ENCODE measurements at places on chromosomes 6 and 20.

DNA sequence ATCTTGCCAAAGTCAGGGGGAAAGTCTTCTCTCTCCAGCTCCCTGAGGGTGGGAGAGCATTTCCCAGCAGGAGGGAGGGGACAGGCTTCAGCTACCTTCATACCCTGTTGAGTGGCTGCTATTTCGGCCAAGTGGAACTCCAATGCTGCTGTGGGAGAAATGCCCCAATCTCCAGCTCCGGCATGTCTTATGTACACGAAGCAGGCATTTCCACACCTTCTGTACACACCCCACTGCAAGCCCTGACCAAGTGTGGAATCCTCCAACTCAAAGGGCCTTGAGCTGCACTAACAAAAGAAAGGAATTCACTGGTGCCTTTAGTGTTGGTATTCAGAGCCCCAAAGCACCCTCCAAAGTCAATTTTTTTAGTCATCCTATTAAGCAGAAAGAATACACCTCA, 313.6 kb upstream of the NT5E start:
- DNase-seq, result no peak

- no peak for DNase-seq
Observed at GRCh38 chr20:63695424-63696305, 787 bp upstream of the TNFRSF6B start.

DNA sequence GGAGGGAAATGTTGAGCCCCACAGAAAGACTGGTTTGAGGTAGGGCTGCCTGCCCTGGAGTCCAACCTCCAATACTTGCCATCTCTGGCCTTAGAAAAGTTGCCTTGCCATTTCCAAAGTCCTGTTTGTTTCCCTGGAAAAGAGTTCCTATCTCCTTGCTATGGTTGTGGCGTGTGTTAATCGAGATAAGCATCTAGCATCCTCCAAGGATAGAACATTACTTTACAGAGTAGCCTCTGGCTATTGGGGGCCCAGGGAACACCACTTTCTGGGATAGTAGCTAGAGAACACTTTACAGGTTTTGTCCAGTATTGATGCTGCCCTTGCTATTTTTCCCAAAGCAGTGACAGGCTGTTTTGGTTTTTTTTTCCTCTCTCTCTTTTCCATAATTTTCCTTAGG, 57.4 kb upstream of the SASH1 start:
- DNase-seq, result no peak

- DNase-seq, result no peak
Observed at GRCh38 chr6:150894191-150894744, 28.8 kb downstream of the MTHFD1L start.

- DNase-seq, result no peak
Observed at GRCh38 chr6:6006006-6006427, 708 bp downstream of the NRN1 start.

DNA sequence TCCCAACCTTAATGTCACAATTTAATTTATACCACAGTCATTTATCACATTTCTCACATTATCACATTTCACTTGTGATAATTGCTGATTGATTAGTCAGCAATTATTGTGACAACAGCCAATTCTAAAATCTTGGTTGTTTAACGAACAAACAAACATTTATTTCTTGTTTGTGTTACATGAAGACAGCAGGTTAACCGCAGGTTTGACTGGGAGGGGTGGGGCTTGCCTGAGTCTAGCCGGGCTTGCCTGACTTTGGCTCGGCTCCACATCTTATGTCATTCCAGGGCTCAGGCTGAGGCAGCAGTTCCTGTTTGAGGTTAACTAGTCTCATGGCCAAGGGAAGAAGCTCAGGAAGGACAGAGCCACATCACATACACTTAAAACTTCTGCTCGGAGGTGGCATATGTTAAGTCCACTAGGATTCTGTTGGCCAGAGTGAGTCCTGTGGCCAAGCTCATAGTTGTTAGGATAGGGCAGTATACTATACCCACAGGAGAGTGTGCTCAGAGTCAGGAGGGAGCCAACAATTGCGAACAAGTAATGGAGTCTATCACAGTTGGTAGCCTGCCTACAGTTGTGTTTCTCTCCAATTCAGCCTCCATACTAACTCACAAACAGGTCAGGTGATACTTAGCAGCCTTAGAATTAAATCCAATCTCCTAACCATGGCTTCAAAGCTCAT, 90.0 kb upstream of the IFNGR1 start:
- DNase-seq, result no peak

GRCh38 chr6:36621371-36621855, 27.3 kb downstream of the SRSF3 start:
- DNase-seq, result no peak

DNA sequence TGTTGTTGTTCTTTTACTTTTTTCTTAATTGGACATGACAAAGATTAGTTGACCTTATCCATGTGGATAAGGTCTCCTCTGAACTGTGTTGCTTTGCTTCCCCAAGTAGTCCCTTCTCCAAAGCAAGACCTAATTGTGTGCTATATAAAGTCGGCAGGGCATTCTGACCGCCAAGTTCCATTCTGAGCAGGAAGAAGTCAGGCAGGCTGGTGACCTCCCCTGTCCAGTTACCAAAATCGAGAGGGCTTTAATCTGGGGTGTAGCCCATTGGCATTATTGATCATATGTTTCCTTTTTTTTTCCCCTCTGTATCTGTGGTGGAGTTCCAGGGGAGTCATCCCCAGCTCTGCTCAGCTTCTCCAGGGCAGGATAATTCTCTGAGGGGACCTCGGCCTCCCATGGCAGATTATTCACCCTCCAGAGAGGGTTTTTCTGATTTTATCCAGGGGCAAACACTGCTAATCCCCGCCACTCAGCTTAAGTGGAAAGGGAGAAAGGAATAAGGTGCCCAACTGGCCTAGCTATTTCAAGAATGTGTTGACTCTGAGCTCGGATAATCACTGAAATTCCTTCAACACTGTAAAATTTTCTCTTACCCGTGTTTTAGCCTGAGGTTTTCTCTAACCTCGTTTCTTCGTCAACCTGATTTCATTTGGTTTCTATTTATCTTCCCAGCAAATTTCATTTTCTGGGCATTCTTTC, 71.8 kb upstream of the L3MBTL3 start:
- DNase-seq, result no peak

DNA sequence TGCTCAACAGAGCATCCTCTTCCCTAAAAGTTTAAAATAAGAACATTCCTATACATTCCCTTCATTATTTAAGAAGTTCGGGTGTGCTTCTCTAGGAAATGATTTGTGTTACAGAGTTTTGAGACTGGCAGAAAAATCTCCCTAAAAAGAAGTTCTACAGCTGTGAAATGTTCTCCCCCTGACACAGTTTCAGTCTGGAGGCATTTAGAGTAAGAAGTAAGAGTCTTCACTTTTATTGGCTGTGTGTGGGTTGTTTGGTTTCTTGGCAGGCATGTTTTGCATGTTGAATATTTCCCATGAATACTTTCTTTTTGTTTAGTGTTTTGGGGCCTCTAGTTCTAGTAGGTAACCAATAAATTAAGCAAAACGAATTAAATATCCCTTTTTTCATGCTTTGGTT, 195.9 kb downstream of the TENT5A start:
- DNase-seq, result no peak

GRCh38 chr6:30113841-30114240, 951 bp upstream of the TRIM31 start:
- no peak for DNase-seq

GRCh38 chr6:75065523-75065922, 140.3 kb downstream of the COL12A1 start:
- DNase-seq, result no peak

DNA sequence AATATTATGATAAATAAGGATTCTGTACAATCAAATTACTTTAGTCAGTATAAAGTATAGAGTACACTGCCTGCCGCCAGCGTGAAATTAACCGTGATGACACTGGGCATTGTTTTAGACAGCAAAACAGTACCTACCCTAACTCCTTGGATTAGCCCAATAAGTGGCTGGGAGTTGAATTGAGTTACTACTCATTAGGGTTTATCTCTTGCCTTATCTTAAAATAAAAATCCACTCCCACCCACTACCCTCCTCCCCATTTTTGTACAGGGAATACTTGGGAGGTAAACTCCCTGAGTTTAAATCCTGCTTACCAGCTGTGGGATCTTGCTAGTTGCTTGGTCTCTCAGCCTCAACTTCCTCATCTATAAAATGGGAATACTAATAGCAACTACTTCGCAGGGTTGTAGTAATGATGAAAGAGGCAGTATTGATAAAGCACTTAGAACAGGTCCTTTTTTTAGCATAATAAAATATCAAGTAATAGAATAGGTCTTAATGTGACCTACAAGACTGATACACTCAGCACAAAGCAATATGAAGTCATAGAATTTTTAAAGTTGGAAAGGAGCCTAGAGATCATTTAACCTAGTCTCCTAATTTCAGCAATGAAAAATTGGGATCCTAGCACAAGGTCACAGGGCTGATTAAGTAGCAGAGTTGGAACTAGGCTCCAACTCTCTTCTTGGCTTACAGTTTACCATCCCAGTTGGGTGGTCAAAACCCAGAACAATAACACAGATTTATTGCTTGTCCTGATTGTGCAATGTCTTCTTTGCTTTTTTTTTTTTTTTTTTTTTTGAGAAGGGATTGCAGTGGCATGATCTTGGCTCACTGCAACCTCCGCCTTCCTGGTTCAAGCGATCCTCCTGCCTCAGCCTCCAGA, 23.8 kb downstream of the PHACTR2 start:
- no peak for DNase-seq

- DNase-seq, result no peak
Observed at GRCh38 chr6:39923394-39923793, 10.9 kb downstream of the MOCS1 start.

GRCh38 chr6:151034825-151035781, 169.6 kb downstream of the MTHFD1L start:
- no peak for DNase-seq

GRCh38 chr20:8461186-8461585, 329.1 kb downstream of the PLCB1 start:
- no peak for DNase-seq

GRCh38 chr20:62347445-62347844, 19.7 kb downstream of the LAMA5 start:
- no peak for DNase-seq

DNA sequence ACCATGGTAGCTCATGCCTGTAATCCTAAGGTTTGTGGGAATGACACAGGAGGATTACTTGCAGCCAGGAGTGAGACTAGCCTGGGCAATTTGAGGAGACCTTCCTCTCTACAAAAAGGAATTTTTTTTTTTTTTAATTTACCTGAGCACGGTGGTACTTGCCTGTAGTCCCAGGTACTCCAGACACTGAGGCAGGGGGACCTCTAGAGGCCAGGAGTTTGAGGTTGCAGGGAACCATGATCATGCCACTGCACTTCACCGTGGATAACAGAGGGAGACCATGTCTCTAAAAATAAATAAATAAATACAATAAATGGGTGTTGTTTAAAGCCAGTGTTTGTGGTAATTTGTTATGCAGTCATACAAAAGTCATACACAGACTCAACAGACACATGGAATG, 2.4 kb upstream of the HLA-F start:
- no peak for DNase-seq

GRCh38 chr6:167956491-167956890, 41.0 kb upstream of the KIF25 start:
- no peak for DNase-seq

- no peak for DNase-seq
Observed at GRCh38 chr6:126102358-126102757, 116.0 kb downstream of the TRMT11 start.

GRCh38 chr6:37499433-37500293, at the start of gene CCDC167:
CCDC167 (minus strand) TSS chr6:37499893; CDS start chr6:37499863, 30 bp downstream.
- peak; percentile 96 for DNase-seq

DNA sequence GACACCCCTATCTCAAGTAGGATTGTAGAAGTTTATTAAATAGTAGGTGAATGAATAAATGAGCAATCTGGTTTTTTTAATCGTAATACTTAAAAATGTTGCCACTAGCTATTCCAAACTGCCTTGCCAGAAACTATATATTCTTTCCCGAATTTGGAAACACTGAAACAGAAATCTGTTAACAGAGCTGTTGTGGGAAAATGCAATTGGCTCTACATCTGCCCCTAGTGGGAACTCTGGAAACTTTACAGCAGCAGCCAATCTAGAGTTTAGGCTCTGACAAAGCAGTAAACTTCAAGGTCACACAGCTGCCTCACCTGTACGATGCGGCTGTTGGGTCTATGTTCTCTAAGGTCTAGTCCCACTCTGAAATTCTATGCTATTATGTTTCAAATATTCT, 41.7 kb downstream of the SYNE1 start:
- DNase-seq, result no peak

- DNase-seq, result no peak
Observed at GRCh38 chr6:159578629-159579028, 114.4 kb downstream of the SOD2 start.

DNA sequence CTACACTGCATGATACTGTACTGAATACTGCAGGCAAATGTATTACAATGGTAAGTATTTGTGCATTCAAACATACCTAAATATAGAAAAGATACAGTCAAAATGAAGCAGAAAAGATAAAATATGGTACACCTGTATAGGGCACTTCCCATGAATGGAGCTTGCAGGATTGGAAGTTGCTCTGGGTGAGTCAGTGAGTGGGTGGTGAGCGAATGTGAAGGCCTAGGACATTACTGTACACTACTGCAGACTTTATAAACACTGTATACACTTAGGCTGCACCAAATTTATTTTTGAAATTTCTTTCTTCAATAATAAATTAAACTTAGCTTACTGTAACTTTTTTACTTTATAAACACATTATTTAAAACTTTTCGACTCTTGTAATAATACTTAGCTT, 213.1 kb downstream of the ATXN1 start:
- DNase-seq, result no peak

GRCh38 chr20:15098351-15098750, 760.9 kb upstream of the FLRT3 start:
- no peak for DNase-seq

DNA sequence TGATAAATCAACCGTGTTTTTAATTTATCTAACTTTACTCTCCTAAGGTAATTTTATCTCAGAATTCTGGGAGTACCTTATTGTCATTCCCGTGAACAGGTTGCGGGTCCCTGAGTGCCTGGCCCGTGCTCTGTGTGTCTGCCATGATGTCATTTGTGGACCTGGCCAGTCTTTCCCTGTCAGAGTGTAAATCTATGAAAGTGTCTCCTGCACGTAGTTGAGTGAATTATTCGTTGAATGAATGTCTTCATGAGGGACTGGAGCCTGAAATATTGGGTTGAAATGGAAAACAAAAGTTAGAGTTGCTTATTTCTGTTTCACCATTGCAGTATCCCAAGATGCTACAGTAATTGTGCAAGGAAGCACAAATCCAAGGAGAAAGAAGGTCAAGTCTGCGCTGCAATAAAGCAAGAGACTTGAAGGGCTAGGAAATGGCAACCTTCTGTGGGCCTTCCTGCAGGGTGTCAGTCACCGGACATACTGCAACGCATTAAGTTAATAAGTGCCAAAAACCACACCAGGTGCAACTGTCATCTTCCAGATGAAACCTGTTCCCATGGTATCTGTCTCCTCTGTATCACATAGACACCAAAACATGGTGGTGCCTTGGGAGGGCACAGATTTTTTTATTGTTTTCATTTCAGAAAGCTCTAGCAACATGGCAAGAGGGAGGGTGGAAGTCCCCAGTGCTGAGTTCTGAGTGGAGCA, 135.5 kb downstream of the ZDHHC14 start:
- no peak for DNase-seq
